ENCODE measurements at places on chromosomes 7 and 10. TPM values are rescaled to one million over a fixed set of nuclear protein-coding genes. Genes with fewer than 3 reads are reported as not detected.

DNA sequence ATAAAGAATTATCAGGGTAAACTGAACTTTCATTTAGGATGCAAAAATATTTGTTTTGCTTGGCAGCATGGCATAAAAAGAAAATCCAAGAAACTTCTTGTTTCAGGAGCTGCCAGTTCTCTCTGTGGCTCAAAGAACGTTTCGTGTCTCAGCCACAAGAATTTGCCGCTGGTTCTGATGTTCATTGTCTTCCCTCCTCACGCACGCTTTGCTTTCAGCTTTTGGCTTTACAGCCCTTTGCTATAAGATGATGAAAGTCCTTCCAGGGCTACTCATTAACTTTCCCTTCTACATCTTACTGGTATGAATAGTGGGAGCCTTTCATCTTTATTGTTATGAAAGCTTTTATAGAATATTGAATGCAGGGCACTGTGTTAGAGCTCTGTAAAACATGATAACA lies 124.7 kb downstream of the BICC1 start:
- no peaks in the 10 kb centered on the region for H3K4me1 ChIP-seq
- no peaks in the 10 kb centered on the region for H3K36me3 ChIP-seq
- no peak overlapping the region for H3K27ac ChIP-seq
- no peaks in the 10 kb centered on the region for H3K27me3 ChIP-seq
- DNase-seq: no peak
- no peak overlapping the region for H3K4me3 ChIP-seq

- no peaks in the 10 kb centered on the region for H3K27me3 ChIP-seq
- no peaks in the 10 kb centered on the region for H3K36me3 ChIP-seq
- no peak overlapping the region for H3K27ac ChIP-seq
- no peak for DNase-seq
Measured at GRCh38 chr10:88042160-88043100, 179.0 kb downstream of the PTEN start.

Gene PARG
- 25.5 TPM for total RNA-seq

Gene PRPS1L1
- total RNA-seq: not detected
